Activated naive CD8-positive, alpha-beta T cell treated with anti-CD3 and anti-CD28 coated beads, Interleukin-2, amount 50 U/mL, for 16 hours (primary cell): ENCODE measurements at places on chromosomes 6 and 20.

DNA sequence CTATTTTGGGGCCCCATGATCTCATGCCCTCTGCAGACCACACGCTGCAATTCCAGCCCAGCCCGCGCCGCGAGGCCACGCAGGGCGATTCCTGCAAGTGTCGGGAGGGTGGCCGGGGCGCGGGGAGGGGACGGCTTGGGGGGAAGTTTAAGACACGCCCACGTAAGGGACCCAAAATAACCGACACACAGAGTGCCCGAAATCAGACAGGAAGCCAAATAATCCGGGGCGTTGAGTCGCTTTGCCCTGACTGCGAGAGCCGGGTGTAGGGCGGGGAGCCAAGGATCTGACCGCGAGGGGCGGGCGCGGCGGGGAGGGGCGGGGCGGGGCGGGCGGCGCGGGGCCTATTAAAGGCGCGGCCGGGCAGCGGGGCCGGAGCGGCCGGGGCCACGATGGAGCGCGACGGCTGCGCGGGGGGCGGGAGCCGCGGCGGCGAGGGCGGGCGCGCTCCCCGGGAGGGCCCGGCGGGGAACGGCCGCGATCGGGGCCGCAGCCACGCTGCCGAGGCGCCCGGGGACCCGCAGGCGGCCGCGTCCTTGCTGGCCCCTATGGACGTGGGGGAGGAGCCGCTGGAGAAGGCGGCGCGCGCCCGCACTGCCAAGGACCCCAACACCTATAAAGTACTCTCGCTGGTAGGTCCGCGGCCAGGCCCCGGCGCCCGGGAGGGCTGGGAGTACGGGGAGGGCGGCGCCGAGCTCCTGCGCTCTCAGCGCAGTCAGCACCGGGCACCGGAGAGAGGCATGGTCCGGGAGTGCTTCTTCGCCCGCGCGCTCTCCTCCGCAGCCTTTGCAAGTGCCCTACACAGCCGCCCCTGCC, at the start of gene ENPP1:
TSS of gene ENPP1 (plus strand) at position 377 of the 816 bp plus-strand sequence. CDS start at position 393, 16 bp downstream.
- no peak for DNase-seq

- no peak for DNase-seq
These were observed 37.3 kb downstream of the LRRC1 start for GRCh38 chr6:53831936-53832660.

- DNase-seq: no peak
These were observed 21.6 kb downstream of the LY86 start for GRCh38 chr6:6610031-6610591.

GRCh38 chr6:123803504-123804013, at the start of gene NKAIN2:
Gene NKAIN2, plus strand, starts transcription at chr6:123803865.
- DNase-seq: no peak

DNA sequence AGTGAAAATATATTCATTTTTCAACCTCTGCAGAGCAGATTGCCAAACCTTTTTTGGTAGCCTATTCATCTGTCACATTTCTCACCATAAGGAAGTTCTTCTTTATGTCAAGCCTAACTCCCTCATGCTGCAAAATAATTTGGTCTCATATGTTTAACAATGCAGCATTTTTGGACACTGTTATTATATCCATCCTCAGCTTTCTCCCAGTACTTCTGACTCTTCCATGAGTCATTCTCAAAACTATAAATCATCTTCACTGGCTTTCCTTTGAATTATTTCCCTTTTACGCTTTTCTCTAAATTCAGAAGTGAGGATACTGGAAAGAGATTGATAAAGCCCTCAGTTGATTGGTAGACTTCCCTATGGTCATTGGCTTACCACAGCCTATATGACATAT, 192.2 kb downstream of the TPBG start:
- DNase-seq: no peak

- DNase-seq: no peak
These were observed 501.0 kb upstream of the MARCKS start for GRCh38 chr6:113356139-113356538.
